ENCODE measurements at places on chromosomes 16 and 17.

DNA sequence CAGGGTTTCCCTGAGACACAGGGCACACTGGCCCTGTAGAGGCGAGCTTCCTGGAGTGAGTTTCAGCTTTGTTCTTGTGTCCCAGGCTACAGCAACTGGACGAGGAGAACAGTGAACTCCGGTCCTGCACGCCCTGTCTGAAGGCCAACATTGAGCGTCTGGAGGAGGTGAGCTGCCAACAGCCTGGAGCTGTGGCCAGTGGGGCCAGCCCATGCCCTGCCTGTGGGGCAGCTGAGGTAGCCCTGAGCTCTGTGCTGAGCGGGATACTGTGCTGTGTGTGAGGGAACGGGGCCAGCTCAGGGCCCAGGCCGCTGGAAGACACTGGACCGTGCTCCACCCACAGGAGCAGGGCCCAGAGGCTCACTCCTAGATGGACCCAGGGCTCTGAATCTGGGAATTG lies 8.7 kb upstream of the CAPN15 start:
- DNase-seq: no peak

DNA sequence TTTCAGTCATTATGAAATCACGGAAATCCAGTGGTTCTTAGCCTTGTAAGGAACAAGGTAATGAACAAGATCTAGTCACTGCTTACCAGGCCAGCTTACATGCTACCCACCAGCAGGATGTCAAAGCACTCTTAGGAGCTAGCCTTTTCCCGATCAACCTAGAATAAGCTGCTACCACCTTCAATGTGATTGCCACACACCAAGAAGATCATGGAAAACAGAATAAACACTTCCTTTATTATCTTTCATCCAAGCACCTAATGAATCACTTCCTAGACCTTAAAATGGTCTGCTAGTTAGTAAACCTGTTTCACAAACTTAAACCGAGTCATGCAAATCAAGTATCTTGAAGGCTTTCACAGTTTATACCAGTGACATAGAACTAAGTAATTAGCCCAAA lies 5.0 kb downstream of the BBS2 start:
- DNase-seq: no peak

- DNase-seq: no peak
These were observed 170.3 kb downstream of the CHD9 start for GRCh38 chr16:53224951-53225533.

GRCh38 chr17:11304568-11304967 lies 63.6 kb downstream of the SHISA6 start:
- no peak for DNase-seq

DNA sequence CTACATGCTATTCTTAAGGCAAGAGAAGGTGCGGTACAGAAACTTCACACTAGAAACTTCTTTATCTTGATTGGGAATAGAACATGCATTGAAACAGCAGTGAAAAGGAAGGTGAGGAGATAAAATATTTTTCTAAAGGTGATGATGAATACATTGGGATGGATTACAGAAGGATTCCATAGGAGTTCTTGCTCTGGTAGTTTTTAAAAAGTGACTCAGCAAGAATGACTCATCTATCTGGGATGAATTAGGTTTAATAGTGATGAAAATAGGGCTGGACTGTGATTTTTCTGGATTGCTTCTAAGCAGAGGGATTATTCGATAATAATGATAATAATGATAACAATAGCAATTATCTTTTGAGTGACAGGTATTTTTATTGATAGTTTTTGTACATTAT lies 65.6 kb upstream of the HS3ST4 start:
- no peak for DNase-seq

DNA sequence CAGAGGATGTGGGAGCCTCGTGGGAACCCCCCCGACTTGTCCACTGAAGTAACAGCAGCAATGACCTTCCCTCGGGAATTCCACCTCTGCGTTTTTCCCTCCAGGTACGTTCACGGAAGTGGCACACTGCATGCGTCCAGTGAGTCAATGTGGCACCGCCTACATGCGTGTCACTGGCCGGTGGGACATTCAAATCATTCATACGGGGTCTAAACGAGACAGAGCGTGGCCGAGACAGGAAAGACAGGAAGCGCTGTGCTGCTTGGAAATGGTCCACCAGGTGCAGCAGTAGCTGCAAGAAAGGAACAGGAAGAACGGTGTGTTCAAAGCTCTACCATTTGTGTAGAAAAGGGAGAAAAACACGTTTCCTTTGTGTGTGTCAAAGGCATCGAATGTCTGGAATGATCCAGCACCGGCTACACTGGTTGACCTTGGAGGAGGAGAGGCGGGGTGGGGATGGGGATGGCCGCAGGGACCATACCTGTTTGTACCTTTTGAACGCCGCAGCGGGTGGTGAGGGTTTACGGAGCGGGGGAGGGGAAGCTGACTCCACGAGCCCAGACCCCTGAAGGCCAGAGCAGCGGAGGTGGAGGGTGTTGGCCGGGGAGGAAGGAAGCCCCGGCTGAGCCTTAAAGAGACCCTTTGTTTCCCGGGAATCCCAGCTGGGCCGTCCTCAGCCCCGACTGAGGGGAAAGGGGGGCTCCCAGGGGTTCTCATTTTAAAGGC lies 1.7 kb upstream of the PGAP6 start:
- DNase-seq: no peak
